PC-3 (cell line): ENCODE measurements at places on chromosomes 4 and X. TPM values are rescaled to one million over a fixed set of nuclear protein-coding genes. Genes with fewer than 3 reads are reported as not detected.

NUDT11 gene
- total RNA-seq, result 2.4 and 2.8 TPM in 2 replicates

- H3K4me1 ChIP-seq, result peaks cover 39% of the 10 kb centered on the region
- H3K4me3 ChIP-seq, result peak overlapping the region; percentile 86
- DNase-seq, result peak; percentile 52
- H3K27ac ChIP-seq, result peak overlapping the region; percentile 78
- H3K36me3 ChIP-seq, result peaks cover 10% of the 10 kb centered on the region
Measured at GRCh38 chr4:67700116-67700737, 728 bp downstream of the UBA6 start.

- no peaks in the 10 kb centered on the region for H3K27me3 ChIP-seq
- no peak overlapping the region for H3K4me3 ChIP-seq
- no peaks in the 10 kb centered on the region for H3K36me3 ChIP-seq
- DNase-seq, result no peak
- no peaks in the 10 kb centered on the region for H3K4me1 ChIP-seq
Measured at GRCh38 chr4:112592717-112593116, 44.0 kb downstream of the ZGRF1 start.

DNA sequence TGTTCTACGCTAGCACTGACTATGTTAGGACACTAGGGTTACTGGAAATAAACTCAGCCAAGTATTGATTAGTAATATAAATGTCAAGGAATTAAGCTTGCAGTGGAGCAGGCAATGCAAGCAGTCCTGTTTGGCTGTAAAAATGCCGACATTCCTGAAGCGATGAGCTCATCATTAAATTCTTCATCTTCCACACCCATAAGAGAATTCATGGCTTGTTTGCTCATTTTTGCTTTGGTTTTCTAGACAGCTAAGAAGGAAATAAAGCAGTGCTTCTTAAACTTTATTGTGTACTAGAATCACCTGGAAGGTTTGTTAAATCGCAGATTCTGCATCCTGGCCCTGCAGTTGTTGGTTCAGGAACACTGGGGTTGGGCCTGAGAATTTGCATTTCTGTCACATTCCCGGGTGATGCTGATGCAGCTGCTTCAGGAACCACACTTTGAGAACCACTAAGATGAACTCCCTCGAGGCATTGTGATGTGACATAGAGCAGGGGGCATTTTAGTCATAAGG lies 17.8 kb downstream of the ANXA3 start:
- DNase-seq, result peak; percentile 92
- peak overlapping the region; percentile 40; the same call in 1 of the 2 replicates for H3K4me3 ChIP-seq
- no peaks in the 10 kb centered on the region for H3K27me3 ChIP-seq
- peaks cover 25% of the 10 kb centered on the region for H3K36me3 ChIP-seq

- H3K4me1 ChIP-seq, result peaks cover 31% of the 10 kb centered on the region
- no peaks in the 10 kb centered on the region for H3K27me3 ChIP-seq
- no peaks in the 10 kb centered on the region for H3K36me3 ChIP-seq
- peak overlapping the region; percentile 44; the same call in 1 of the 2 replicates for H3K27ac ChIP-seq
Measured at GRCh38 chr4:40455340-40455902, 120.3 kb downstream of the CHRNA9 start.

- H3K36me3 ChIP-seq, result no peaks in the 10 kb centered on the region
- peaks cover 11% of the 10 kb centered on the region for H3K4me1 ChIP-seq
- no peak for DNase-seq
- H3K27ac ChIP-seq, result no peak overlapping the region
Measured at GRCh38 chrX:19702856-19703255, 184.5 kb downstream of the SH3KBP1 start.

DNA sequence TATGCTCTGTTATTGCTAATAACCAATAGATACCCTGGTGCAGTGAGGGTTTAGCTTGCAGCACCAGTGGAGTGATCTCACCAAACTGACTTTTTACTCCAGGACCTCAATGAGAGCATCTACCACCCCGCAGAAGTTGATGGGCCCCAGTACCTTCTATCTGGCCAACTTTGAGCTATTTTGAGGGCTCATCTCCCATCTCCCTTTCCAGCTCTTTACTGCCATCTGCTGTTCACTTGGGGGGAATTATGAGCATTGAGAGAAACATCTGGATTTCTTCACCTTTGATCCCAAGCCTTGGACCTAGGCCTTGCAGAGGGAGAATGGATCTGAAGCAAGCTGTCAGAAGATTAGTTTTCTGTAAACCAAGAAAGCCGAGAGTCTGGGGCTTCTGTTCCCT lies 143.6 kb downstream of the TMEM164 start:
- no peaks in the 10 kb centered on the region for H3K4me1 ChIP-seq
- H3K4me3 ChIP-seq, result no peak overlapping the region
- no peak overlapping the region for H3K27ac ChIP-seq
- peak; percentile 72 for DNase-seq
- no peaks in the 10 kb centered on the region for H3K27me3 ChIP-seq
- no peaks in the 10 kb centered on the region for H3K36me3 ChIP-seq

MORF4L2 gene
- 349 and 414 TPM in 2 replicates for total RNA-seq

TEX13C gene
- not detected in 2 replicates for total RNA-seq

ASMT gene
- total RNA-seq, result not detected in 2 replicates

TMEM187 gene
- total RNA-seq, result 10.6 and 12.4 TPM in 2 replicates

GRCh38 chr4:167176723-167177367 lies 57.4 kb downstream of the SPOCK3 start:
- H3K36me3 ChIP-seq, result no peaks in the 10 kb centered on the region
- H3K27ac ChIP-seq, result no peak overlapping the region
- no peak for DNase-seq
- no peaks in the 10 kb centered on the region for H3K4me1 ChIP-seq

- H3K4me3 ChIP-seq, result no peak overlapping the region
- no peak for DNase-seq
- no peak overlapping the region for H3K27ac ChIP-seq
- no peaks in the 10 kb centered on the region for H3K36me3 ChIP-seq
Measured at GRCh38 chr4:45989775-45990174, 134.1 kb downstream of the GABRG1 start.

GRCh38 chr4:16205298-16206164 lies 20.7 kb downstream of the TAPT1 start:
- no peaks in the 10 kb centered on the region for H3K36me3 ChIP-seq
- H3K27me3 ChIP-seq, result no peaks in the 10 kb centered on the region
- H3K27ac ChIP-seq, result no peak overlapping the region
- no peak overlapping the region for H3K4me3 ChIP-seq

GRCh38 chr4:74671080-74671698 lies 123.1 kb downstream of the BTC start:
- H3K4me1 ChIP-seq, result peaks cover 41% of the 10 kb centered on the region
- no peaks in the 10 kb centered on the region for H3K36me3 ChIP-seq
- H3K27ac ChIP-seq, result peak overlapping the region; percentile 97
- DNase-seq, result peak; percentile 90

CABS1 gene
- total RNA-seq, result not detected in 2 replicates

GRCh38 chrX:134371133-134371532 lies 88.8 kb upstream of the HPRT1 start:
- no peaks in the 10 kb centered on the region for H3K36me3 ChIP-seq
- H3K4me3 ChIP-seq, result no peak overlapping the region
- H3K27me3 ChIP-seq, result no peaks in the 10 kb centered on the region
- no peak overlapping the region for H3K27ac ChIP-seq
- no peak for DNase-seq

DNA sequence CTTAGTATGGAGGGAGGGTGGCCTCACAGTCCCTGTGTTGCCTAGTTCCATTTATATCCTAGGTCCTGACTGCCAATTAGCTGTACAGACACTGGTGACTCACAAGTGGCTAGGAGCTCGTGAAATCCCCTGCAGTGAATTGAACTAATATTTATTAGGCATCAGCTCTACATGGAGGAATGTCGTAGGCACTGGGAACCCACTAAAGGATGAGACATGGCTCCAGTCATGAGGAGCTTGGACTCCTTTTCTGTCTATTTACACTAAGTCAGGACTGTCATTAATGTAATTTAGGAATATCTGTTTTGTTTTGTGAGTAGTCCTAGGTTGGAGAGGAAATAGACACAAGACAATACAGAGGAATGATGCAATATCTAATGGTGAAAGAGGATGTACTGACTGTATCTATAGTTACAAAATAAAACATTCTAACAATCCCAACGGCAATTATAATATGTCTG lies 67.7 kb downstream of the MID1IP1 start:
- H3K4me3 ChIP-seq, result no peak overlapping the region
- peak overlapping the region; percentile 94 for H3K27ac ChIP-seq
- peaks cover 45% of the 10 kb centered on the region for H3K4me1 ChIP-seq
- DNase-seq, result peak; percentile 70
- no peaks in the 10 kb centered on the region for H3K36me3 ChIP-seq
- H3K27me3 ChIP-seq, result no peaks in the 10 kb centered on the region

GRCh38 chrX:64377753-64378152 lies 17.5 kb downstream of the MTMR8 start:
- H3K4me1 ChIP-seq, result no peaks in the 10 kb centered on the region
- no peaks in the 10 kb centered on the region for H3K36me3 ChIP-seq
- H3K27me3 ChIP-seq, result no peaks in the 10 kb centered on the region
- DNase-seq, result no peak

USP17L10 gene
- not detected in 2 replicates for total RNA-seq

DNA sequence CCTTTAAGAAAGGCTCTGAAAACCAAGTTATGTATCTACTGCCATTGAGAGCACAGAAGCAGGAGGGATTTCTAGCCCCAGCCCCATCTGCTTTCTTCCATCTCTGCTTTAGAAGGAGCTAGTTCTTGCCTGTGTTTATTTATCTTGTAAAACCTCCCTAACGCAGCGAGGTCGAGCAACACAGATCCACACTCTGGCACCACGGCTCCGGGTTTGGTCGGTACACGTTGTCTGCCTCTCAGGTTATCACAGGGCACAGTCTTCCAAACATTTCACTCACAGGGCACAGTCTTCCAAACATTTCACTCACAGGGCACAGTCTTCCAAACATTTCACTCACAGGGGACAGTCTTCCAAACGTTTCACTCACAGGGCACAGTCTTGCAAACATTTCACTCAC lies 69.7 kb upstream of the TLR3 start:
- H3K36me3 ChIP-seq, result no peaks in the 10 kb centered on the region
- no peaks in the 10 kb centered on the region for H3K4me1 ChIP-seq
- no peak overlapping the region for H3K4me3 ChIP-seq
- H3K27me3 ChIP-seq, result no peaks in the 10 kb centered on the region
- H3K27ac ChIP-seq, result no peak overlapping the region

- no peak overlapping the region for H3K27ac ChIP-seq
- peaks cover 6% of the 10 kb centered on the region for H3K4me1 ChIP-seq
- no peaks in the 10 kb centered on the region for H3K36me3 ChIP-seq
- H3K27me3 ChIP-seq, result no peaks in the 10 kb centered on the region
Measured at GRCh38 chr4:52937829-52938228, 75.7 kb downstream of the RASL11B start.

TCEAL9 gene
- total RNA-seq, result 23.0 and 46.8 TPM in 2 replicates

NKX6-1 gene
- 0.52 and 0.62 TPM in 2 replicates for total RNA-seq

MAGEB17 gene
- 0.58 and 0.87 TPM in 2 replicates for total RNA-seq

GRCh38 chr4:182918044-182918607 lies 940 bp upstream of the DCTD start:
- H3K27ac ChIP-seq, result no peak overlapping the region
- no peaks in the 10 kb centered on the region for H3K27me3 ChIP-seq
- H3K4me1 ChIP-seq, result peaks cover 18% of the 10 kb centered on the region
- H3K4me3 ChIP-seq, result peak overlapping the region; percentile 87
- no peak for DNase-seq
- H3K36me3 ChIP-seq, result no peaks in the 10 kb centered on the region

- no peaks in the 10 kb centered on the region for H3K36me3 ChIP-seq
- H3K27me3 ChIP-seq, result peaks cover 8% of the 10 kb centered on the region; the same call in 1 of the 2 replicates
Measured at GRCh38 chr4:1112174-1112820, 1.1 kb downstream of the RNF212 start.

MAPK10 gene
- 0.44 TPM in 1 of 2 replicates, not detected in the other for total RNA-seq

DNA sequence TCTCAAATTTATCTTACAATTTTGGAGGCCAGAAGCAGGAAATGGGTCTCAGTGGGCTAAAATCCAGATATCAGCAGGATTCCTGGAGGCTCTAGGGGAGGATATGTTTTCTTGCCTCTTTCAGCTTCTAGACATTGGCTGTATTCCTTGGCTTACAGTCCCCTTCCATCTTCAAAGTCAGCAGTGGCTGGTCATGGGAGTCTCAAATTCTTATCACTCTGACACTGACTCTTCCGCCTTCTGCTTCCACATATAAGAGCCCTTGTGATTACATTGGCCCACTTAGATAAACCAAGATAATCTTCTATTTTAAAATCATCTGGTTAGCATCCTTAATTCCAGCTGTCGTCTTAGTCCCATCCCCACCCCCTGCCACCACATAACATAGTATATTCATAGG lies 113.0 kb downstream of the PCDH7 start:
- H3K27me3 ChIP-seq, result no peaks in the 10 kb centered on the region
- no peak overlapping the region for H3K4me3 ChIP-seq
- DNase-seq, result no peak
- H3K27ac ChIP-seq, result no peak overlapping the region
- H3K4me1 ChIP-seq, result no peaks in the 10 kb centered on the region

CSAG3 gene
- not detected in 2 replicates for total RNA-seq

DNA sequence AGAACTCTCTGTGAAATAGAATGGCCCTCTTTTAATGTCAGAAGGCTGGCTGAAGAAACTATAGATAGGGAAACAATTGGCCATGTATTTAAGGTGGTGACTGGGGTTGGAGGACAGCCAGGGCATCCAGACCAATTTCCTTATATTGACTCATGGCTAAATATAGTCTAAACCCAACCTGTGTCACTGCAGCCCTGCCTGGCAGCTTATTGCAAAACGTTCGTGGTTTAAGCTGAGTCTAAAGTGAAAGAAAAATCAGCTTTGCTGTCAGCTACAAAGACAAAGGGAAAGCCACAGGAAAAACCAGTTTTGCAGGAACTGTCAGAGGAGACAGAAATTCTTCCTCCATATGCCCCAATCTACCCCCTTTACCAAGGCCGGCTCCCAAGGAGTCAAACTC lies 902.8 kb upstream of the NDST4 start:
- H3K36me3 ChIP-seq, result peaks cover 8% of the 10 kb centered on the region; the same call in 1 of the 2 replicates
- H3K4me1 ChIP-seq, result peaks cover 16% of the 10 kb centered on the region
- H3K27ac ChIP-seq, result peak overlapping the region; percentile 94
- DNase-seq, result peak; percentile 92
- no peaks in the 10 kb centered on the region for H3K27me3 ChIP-seq

GRK4 gene
- 2.9 and 3.7 TPM in 2 replicates for total RNA-seq

DNA sequence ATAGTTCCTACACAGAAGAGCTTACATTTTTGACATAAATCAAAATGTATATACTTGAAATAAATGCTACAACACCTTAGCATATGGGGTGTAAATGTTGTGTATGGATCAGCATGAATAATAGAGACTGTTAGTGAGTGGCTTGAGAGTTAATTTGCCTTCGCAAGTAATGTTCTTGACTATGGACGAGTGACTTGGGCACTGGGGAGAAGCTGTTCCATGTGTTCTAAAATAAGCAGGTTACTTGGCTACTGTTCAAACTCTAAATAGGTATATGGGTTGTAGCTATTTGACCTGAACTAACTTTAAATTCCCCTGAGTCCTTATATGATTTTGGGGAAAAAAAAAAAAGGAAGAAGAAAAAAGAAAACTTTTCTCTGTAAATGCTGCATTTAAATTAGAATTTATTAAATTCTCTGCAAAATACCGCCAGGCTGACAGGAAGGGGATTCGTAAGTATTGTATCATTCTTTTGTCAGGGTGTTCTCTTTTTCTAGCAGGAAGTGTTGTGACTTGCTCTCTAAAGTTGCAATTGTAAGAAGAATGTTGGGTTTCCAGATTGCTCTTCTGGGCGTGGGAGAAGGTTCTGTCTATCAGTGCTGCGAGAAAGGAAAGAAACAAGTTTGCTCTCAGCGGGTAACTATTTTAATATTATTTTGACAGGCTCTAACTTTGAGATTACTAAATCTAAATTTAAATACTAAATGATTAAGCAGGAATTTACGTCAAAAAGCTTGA lies 32.2 kb downstream of the PLS3 start:
- H3K4me3 ChIP-seq, result peak overlapping the region; percentile 57
- DNase-seq, result peak; percentile 63
- H3K36me3 ChIP-seq, result peaks cover 10% of the 10 kb centered on the region; the same call in 1 of the 2 replicates
